ENCODE measurements at places on chromosomes 1 and 21.

DNA sequence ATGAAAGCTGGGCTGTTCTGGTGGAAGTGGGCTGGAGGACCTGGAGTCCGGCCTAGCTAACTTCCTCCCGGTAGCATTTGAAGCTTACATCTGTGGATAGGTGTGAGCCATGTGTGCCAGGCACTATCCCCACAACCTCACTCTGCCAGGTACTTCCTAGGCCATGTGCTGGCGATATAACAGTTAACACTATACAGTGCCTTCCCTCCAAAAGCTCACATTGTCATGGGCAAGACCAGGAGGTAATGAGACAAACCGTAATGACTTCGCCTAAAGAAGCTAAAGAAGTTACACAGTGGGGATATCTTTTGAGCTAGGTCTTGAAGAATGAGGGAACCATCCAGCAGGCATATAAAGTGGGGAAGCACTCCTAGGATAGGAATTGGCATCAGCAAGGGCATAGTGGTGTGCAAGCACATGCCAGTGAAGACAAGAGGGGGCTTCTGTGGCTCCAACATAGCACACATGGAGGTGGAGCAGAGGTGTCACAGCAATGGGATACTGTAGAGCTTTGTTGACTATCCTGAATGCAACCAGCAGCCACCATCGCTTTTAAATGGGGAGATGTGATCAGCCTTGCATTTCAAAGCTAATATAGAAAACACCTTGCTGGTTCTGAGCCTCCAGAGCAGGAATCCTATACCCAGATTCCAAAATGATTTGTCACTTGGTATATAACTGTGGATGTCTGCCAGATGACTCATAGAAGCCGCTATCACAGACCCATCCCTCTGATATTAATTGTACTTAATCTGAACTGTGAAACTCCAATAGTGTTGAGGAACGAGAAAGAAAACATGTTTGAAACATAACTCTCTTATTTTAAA, 466.3 kb downstream of the LMO4 start:
- no peak for DNase-seq

DNA sequence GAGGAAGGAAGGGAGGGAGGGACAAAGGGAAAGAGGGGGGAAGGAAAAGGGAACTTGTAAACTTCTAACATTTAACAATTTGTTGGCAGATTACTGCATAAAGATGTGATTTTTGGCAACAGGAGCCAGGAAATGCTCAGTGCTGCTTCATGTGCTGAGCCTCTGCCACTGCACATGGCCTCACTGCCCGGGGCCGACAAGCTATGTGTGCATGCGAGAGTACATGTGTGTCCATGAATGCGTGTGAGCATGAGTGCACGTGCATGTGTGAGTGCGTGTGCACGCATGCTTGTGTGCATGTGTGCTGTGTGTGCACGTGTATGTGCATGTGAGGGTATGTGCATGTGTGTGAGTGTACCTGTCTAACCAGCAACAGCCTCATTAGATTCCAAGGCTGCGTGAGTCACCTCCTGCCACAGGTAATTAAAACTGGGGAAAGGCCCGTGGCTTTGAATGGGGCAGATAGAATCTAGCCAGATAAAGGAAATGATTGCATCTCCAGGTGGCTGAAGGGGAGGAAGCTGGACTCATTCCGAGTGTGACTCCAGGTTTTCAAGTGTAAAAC, 41.4 kb upstream of the TSPEAR start:
- peak; percentile 8 for DNase-seq

GRCh38 chr1:41232305-41232704, 9.8 kb downstream of the SCMH1 start:
- DNase-seq, result no peak

GRCh38 chr1:234721476-234722269, 111.7 kb upstream of the IRF2BP2 start:
- peak; percentile 95 for DNase-seq

GRCh38 chr1:55088413-55088812, 49.1 kb downstream of the PCSK9 start:
- no peak for DNase-seq

GRCh38 chr21:24899138-24899537, 708.1 kb downstream of the MRPL39 start:
- DNase-seq, result no peak

GRCh38 chr1:114428083-114428754, 82.8 kb downstream of the TRIM33 start:
- peak; percentile 1 for DNase-seq

- DNase-seq, result no peak
Observed at GRCh38 chr1:92291372-92291999, 7.3 kb downstream of the GLMN start.

DNA sequence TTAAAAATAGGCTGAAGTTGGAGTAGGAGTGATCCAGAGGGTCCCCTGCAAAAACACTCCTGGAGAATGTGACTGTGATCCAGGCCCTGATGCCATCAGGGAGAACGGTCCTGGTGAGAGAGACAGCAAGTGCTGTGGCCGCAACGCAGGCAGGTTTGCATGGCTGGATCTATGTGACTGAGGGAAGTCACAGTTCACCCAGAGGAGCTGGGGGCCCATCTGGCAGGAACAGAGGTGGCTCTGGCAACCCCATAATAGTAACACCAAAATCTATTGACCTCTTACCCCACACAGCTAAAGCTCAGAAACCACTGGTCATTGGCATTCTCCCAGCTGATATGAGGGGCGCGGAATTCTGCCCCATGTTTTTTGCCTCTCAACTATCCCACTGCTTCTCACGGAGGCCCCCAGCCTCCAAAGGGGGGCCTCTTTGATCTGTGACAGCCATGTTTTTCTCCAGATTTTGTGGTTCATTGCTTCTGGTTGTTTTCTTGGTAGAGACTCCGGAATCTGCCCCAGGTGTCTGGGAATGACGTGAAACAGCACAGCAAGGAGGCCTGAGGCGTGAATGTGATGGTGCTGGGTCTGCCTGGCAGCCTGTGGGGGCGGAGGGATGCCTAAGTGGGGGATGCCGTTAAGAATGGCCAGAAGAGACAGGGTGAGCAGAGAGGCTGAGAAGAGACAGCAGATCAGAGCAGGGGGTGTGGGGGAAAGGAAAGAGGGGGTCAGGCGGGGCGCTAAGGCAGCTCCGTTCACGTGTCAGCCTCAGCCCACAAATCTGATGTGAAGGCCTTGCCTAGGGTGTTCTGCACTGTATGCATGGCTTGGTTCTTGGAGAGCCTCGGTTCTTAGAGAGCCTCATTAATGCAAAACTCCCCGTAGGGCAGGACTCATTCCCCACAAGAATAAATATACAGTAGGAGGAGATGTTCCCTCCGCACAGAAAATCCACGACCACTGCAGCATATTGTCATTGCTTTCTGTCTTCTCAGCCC, 23.5 kb downstream of the CASP9 start:
- DNase-seq, result no peak

DNA sequence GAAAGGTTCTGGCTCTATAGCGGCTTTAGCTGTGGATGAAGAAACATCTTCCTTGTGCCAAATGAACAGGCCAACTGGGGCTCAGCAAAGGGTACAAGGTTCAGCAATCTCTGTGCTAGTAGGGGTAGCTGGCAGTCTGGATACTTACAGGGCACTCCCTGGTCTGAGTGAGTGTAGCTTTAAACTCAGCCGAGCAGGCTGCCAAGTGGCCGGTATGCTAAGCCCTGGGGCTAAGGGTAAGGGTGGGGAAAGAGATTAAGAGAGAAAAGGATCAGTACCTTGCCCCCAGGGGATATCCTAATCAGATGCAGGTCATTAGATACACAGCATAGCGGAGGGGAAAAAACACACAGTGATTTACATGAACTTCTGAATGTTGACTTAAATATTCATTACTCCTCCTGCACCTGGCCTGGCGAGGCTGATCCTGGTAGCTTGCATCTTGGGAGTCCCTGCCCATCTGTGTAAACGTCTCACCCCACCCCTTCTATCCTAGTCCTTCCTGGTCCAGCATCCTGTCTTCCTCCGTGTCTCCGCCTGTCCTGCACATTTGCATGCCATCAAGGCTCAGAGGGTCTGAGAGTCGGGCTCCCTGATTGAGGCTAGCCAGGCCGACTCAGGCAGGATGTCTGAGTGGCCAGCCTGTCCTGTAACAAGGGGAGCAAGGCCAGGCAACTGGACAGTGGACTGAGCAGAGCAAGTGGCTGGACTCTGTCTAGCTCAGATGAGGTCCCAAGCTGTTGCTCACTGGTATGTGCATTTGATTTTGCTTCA, 39.5 kb upstream of the CNTN2 start:
- no peak for DNase-seq

Measured in forelimb muscle (tissue), 1 donor.